ENCODE measurements at places on chromosomes 3 and 15.

GRCh38 chr3:181264486-181264885, 274.9 kb upstream of the DNAJC19 start:
- DNase-seq, result no peak

GRCh38 chr3:107927361-107928083, 163.3 kb downstream of the CD47 start:
- peak; percentile 62 for DNase-seq

DNA sequence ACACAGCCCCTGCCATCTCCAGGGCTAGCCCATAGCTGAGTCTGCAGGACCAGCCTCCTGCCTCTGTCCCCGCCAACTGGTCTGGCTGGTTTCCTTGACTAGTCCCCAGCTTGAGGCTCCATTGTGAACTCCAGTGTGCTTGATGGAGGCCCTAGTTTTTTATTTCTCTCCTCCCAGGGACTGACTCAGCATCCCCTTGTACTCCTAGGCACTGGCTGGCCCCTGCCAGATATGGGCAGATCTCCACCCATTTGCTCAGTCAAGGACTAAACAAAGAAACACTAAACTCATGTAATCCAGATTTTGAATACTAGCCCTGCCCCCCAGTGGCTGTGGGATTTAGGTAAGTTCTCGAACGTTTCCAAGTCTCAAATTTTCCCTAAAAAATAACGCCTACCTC, 415.4 kb upstream of the RORA start:
- no peak for DNase-seq

DNA sequence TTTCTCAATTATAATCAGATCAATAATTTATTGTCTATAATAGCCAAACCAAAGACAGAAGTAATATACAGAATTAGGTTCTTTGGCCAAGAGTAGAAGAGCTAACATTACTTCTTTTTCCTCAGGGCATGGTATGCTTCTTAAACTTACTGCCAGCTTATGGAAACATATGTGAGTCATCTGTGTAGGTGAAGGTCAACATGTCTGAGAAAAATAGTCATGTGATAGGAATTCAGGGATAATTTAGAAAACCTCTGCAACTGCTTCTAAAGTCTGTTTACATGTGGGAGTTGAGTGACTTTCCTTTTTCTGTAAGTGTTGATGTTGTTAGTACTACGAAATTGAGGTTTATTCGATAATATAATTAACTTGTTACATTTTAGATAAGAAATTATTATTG, 19.2 kb upstream of the MAP6D1 start:
- DNase-seq, result no peak

DNA sequence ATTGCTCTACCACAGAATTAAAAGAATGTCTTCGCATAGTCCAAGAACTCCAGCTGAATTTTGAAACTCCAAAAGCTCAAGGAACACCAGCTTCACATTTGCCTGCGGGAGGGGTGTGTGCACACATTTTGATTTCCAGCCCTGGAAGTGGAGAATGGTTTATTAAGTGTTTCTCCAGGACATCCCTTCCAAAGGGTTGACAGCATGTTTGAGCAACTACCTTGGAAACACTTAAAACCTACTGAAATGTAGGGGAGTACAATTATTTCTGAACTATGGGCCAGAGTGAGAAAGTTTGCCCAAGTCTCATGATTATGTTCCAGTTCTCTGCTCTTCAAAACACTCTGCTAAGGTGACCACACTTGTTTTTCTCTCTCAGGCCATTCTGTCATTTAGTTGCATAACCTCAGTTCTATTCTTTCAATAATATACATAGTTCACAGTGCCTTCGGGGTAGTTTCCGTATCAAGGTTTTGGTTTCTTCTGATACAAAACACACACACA, 7.9 kb downstream of the ACP3 start:
- DNase-seq, result no peak

DNA sequence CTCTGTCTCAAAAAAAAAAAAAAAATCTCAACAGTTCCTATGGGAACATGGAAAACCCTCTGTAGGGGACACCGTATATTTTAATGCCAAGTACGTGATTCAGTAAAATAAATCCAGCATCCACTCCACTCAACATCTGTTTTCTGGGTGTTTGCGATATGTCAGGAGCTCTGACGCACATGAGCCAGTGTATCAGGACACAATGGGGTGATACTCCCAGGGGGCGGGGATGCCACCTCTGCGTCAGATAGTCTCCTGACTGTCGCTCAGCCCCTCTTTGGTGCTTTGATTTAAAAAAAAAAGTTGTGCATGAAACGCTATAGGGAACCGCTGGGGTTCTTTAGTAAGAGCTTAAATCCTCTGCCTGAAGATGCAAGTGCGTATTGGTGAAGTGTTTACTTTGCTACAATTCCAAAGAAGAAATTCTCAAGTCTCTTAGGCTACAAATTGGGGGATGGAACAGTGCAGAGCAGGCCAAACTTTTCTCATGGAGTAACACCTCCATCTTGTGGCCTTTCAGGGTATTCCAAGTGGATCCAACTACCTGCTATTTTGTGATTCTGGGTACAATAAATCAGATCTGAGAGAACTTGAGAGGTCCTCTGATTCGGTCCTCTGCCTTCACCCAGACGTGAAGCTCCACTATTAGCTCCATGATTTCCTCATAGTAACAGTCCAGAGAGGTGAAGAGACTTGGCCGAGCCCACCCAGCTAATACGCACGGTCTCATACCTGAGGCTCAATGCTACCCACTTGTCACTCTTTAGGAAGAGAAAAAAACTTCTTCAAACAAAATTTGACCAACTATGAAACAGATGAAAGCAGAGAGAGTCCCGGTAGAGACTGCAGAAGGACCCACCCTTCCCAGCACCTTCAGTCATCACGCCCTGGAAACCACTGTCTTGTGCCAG, 9.3 kb upstream of the NR2E3 start:
- DNase-seq, result no peak

- DNase-seq, result peak; percentile 60
These were observed 118.7 kb upstream of the SMAD3 start for GRCh38 chr15:66946578-66947164.

DNA sequence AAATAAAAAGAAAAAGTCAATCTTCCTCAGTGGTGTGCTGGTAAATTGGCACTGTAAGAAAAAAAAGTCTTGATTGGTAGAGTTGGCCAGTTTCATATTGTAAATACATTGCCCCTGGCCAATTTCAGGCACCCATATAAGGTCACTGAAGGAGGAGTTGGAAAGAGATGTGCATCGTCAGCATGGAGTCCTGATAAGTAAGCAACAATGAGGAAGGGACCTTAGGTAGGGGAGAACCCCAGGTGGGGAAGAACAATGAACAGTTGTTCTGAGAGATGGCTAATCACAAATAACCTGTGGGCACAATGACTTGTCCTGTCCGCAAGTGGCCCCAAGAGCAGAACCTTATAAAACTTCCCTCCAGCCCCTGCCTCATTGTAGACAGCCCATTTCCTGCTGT, 8.6 kb upstream of the CYP8B1 start:
- DNase-seq, result no peak

DNA sequence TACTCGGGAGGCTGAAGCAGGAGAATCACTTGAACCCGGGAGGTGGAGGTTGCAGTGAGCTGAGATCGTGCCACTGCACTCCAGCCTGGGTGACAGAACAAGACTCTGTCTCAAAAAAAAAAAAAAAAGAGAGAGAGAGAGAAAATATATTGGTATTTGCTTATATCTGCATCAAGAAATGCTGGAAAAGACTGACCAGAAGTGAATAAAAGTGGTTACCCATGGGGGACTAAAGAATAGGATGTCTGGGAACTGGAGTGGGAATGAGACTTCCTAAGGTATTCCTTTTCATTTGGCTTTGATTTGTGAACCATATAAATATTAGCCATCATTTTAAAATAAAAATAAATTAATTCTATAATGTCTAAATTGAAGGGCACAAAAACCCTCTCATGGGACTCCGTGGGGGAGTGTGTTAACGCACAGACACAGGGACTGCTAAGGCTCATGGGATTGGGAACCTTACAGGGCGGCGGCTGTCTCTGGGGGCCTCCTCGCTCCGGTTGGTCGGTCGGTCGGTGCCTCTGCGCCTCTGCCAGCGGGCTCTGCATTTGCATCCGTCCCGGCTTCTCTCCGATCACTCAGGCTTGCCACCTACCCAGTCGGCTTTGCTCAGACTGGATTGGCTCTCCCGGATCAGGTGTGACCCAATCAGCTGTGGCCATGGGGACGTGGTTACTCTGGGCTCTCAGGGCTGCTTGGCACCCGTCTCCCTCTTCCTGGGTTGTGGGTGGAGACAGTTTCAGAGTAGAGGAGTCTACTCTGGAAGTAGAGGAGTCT, 12.7 kb upstream of the TSPAN3 start:
- DNase-seq, result peak; percentile 31

- DNase-seq, result peak; percentile 30
These were observed 2.5 kb downstream of the EFCC1 start for GRCh38 chr3:129003578-129004112.

- DNase-seq, result no peak
These were observed 646.4 kb upstream of the NR2F2 start for GRCh38 chr15:95684126-95684525.

DNA sequence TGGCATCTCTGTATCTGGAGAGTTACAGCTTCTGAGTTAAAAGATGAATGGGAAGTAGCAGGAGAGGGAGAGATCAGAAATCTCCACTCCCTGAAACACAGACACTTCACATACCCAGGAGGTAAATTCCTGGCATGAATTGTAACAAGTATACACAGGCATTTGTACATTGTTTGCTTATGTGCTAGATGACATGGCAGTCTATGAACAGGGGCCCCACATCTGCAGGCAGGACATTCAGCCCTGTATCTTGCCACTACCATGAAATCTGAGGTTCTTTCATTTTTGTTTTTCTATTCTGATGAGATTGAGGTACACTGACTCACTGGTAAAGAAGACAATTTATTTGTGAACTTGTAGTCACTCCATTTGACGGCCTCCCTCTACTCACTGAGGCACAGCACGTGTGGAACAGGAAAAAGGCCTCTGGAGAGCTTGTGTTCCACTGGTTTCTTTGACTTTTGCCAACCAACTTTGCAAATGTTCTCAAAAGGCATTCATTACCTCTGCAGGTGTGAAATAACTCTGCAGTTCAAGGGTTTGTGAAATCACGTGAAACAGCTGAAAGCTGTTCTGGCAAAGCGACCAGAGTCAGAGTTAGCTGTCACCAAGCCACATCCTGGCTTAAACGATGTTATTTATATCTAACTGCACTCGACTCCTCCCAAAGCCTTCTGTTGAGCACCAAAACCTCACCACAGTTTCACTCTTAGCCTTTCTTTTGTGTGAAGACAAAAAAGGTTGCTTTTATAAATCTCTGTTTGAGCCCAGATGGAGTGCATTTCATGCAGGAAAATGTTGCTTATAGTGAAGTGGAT, 401.3 kb upstream of the CFAP20DC start:
- no peak for DNase-seq

DNA sequence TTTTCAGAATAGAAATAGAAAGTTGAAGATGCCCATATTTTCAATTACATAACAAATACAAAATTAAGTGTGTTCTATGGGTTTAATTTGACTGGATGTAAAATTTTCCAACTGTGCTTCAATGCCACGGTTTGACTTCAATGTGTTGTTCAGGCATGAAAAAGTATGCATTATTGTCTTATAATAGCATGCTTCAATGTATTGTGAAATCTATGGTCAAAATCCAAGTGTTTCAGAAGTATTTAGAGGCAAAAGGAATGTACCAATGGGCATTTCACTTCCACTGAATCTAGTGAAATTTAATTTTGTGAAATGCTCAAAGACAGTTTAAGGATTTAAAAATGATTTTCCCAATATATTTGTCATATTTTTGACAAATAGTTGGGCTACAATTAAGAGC, 16.0 kb downstream of the NEK10 start:
- DNase-seq, result no peak

DNA sequence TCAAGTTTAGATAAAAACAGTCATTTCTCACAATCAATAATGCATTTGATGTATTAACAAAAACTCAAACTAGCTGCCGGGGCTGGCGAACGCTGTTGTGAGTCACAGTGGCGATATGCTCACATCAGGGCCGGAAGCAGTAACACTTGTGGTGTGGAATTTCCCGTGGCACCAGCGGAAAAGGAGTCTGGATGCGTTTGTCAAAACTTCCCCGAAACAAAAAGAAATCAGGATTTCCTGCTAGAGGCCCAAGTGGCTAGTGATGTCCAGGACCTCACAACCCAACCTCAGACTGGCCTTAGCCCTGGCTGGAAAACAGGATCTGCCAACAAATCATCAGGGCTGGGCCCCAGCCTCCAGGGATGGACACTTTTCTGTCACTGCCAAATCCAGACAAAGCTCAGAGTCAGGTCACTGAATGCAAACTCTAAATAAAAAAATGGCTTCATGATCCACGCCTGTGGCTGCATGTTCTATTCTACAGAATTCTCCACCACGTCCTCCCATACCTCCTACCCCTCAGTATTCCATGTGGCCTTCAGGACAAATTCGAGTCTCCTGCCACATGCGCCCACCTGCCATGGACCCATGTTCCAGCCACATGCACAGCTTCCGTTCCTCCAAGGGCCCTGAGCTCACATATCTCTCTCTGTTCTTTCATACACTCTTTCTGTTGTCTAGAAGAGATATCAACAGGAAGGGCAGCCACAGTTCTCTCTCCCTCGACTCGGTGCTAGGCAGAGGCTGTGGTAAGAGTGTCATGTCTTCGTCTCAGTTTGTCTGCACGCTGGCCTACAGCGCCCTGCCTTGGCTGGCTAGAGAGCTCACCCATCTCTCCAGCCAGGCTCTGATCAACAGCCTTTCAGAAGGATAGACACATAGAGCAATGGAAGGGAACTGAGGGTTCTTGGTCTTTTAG, 35.4 kb downstream of the EHD4 start:
- DNase-seq, result peak; percentile 60
